ENCODE measurements at places on chromosomes 3 and 15.

- no peak for DNase-seq
Measured at GRCh38 chr3:117512975-117513374, 803.4 kb downstream of the TUSC7 start.

DNA sequence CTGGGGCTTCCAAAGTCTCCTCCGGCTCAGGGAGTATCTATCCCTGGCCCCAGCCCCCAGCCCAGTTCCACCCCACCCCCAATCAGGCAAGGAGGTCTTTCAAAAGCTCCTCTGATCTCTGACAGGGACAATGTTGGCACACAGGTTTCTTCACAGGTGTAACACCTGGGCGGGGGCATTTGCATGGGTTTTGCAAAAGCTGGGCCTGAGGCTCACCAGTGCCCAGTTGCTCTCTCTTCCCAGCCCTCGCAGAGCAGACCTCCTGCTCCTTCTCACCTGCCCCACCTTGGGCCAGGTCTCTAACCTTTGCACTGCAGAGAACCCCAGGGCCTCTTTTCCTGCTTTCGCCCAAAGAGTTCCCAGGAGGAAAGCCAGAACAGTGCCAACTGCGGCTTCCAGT lies 8.6 kb upstream of the CSK start:
- DNase-seq = no peak

- no peak for DNase-seq
Measured at GRCh38 chr3:169781209-169781855, 8.1 kb downstream of the MYNN start.

GRCh38 chr15:69223083-69223813 lies 62.8 kb downstream of the GLCE start:
- DNase-seq = no peak

DNA sequence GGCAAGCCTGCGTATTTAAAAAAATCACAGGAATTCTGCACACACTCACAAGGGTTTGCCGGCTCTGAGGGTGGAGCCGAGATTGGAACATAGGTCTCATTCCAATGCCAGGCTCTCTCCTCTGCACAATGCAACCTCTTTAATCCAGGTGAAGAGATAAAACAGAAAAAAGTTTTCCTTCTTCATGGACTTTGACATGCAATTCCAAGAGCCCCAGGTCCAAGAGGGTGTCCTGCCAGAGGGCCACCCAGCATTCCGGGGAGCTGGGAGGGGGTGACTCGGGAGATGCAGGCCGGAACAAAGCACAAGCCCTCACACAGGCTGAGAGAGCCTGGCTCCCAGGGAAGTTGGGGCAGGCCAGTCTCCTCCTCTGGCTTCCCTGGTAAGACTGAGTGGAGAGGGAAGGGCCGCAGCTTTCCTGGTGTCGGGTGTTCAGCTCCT lies 6.7 kb upstream of the SLC12A8 start:
- DNase-seq = no peak

DNA sequence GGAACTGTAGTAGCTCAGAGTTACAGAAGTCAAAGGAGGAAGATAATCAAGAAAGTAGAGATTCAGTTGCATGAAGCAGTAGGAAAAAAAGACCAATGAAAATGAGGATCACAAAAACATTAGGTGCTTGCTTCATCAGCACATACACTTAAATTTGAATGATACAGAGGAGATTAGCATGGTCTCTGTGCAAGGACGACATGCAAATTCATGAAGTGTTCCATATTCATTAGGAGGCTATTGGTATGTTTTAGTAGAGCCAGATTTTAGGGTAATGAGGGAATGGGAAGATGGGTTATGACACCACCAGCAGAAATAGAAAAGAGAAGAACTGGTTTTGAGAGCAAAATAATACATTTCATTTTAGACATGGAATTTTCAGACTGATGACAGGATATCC lies 21.0 kb upstream of the TTC14 start:
- DNase-seq = no peak

- DNase-seq = peak; percentile 40
Measured at GRCh38 chr15:64274341-64274950, 81.5 kb downstream of the CSNK1G1 start.

DNA sequence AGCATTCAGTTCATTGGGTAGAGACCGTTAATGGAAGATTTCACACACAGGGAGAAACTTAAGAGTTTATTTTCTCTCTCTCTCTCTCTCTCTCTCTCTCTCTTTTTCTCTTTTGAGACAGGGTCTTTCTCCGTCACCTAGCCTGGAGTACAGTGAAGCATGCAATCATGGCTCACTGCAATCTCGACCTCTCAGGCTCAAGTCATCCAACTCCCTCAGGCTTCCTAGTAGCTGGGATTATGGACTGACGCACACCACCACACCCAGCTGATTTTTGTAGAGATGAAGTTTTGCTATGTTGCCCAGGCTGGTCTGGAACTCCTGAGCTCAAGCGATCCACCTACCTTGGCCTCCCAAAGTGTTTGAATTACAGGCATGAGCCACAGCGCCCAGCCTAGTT lies 1.6 kb downstream of the WDR72 start:
- no peak for DNase-seq

Data from suppressor macrophage treated with lipopolysaccharide for 1 hour (primary cell).